ENCODE measurements at places on chromosomes 5 and 9.

DNA sequence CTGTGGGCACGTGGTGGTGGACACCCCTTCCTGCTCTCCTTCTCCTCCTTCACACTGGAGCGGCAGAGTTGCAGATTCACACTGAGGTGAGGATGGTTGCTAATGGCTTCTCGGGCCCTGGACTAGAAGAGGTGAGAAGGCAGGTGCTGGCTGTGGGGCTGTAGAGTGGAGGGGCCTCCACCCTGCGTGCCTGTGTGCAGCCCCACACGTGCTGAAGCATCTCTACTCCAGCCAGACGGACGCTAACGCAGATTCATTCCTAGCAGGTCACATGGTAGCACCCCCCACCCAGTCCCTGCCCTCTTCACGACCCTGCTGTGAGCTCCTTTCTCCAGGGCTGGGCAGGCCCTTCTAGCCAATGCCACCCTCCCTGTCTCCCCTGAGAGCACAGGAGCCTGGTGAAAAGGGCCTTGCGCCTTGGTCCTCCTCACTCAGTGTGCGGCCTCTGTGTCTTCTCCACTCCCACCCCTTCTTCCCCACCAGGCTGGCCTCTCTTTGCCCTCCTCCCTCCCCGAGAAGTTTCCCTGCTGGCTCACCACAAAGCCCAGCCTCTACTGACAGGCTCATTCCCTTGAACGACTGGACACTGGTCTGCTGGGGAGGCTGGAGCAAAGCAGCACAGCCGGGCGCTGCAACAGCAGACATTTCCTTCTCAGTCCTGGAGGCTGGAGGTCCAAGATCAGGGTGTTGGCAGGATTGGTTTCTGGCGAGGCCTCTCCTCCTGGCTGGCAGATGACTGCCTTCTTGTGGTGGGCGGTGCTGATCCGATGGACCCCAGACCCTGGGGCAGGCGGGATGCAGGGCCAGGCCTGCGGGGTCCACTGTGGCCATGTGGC lies 14.2 kb downstream of the CACNA1B start:
- no peak for DNase-seq

DNA sequence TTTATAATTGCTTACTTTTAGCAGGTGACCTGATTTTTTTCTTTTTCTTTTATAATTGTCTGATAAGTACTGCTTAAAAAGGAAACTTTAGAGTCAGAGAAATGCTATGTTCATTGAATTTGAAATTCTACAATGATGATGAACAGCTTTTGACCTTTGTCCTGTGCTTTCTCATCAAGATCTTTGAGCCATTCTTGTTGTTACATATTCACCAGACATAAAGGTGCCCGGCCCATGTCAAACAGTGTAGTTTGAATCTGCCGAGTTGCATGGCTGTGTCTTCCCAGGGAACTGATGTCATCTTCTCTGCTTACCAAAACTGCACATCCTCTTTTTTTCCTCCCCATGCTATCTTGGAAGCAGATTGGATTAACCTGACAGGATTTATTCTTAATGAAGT lies 163.6 kb downstream of the LRRC70 start:
- DNase-seq = no peak

DNA sequence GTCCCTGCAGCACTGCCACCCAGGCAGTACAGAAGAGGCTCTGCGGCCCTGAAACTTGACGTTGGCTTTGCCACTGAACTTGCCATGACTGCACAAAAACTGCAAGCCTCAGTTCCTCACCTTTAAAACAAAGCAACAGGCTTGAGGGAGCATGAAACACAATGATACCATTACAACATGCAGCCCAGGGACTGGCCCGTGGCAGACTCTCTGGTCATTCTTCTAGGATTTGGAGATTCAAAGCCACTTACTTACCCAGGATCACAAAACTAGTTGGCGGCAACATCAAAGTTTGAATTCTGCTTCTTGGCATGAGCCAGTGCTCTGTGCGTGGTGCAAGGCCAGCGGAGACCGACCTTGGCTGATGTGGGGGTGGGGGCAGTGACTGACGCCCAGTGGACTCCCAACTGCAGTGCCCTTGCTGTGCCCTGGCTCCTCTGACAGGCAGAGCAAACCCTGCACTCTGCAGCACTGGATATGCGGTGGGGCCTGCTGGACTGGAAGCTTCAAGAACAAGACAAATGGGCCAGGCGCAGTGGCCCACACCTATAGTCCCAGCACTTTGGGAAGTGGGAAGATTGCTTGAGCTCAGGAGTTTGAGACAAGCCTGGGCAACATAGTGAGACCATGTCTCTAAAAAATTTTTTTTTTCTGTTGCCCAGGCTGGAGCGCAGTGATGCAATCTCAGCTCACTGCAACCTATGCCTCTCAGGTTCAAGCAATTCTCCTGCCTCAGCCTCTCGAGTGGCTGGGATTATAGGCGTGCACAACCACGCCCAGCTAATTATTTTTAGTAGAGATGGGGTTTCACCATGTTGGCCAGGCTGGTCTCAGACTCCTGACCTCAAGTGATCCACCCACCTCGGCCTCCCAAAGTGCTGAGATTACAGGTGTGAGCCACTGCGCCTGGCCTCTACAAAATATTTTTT lies 18.9 kb downstream of the SQSTM1 start:
- no peak for DNase-seq

DNA sequence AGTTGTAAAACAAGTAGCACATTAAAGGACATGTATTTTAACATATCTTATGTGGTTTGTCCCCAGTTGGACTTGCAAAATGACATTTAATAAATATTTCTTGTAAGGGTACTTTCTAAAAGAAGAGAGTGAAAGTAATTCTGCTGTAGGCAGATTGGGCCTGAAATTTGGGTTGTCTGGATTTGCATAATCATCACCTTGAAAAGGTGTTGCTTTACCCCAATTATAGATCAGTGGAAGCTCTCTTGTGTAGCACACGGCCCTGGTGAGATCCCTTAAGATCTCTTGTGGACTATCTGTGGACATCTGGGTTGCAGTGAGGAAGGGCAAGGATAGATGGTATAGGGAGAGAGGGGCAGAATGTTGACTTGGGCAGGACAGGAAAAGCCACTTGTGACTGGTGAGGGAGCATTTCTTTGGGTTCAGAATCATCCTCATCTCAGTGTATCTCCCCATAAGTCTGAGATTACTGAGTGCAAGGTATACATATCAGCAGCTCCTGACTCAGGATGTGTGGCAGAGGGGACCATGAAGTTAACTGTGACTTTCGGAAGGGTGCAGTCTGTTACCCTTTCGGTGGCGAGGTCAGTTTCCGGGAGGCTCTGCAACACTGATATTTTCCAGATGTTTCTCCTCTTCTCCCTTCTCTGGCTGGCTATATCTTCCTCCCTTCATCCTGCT lies 2.0 kb upstream of the TNFAIP8 start:
- DNase-seq = no peak

- DNase-seq = no peak
Measured at GRCh38 chr9:83296123-83296522, 233.2 kb upstream of the RASEF start.
